ENCODE measurements at places on chromosomes 7 and 10.
A peak's percentile ranks its signal among the peaks of the same experiment; 100 is the strongest.

- no peak for DNase-seq
These were observed 361.9 kb downstream of the GLRX3 start for GRCh38 chr10:130498042-130498441.

- DNase-seq: peak; percentile 90
These were observed 25.8 kb upstream of the PPP2R2D start for GRCh38 chr10:131874991-131875451.

- DNase-seq: peak; percentile 69
These were observed 49.7 kb upstream of the NRF1 start for GRCh38 chr7:129561677-129562359.

DNA sequence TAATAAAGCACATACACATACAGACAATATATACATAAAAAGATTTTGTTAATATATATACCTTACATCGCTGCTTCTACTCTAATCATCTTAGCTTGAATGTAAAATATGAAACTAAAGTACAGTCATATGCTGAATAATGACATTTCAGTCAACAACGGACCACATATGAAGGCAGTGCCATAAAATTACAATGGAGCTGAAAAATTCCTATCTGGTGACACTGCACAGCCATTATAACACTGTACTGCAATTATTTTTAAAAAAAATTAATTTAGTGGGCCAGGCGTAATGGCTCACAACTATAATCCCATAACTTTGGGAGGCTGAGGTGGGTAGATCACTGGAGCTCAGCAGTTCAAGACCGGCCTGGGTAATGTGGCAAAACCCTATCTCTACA, 122.3 kb downstream of the JMJD1C start:
- DNase-seq: no peak

DNA sequence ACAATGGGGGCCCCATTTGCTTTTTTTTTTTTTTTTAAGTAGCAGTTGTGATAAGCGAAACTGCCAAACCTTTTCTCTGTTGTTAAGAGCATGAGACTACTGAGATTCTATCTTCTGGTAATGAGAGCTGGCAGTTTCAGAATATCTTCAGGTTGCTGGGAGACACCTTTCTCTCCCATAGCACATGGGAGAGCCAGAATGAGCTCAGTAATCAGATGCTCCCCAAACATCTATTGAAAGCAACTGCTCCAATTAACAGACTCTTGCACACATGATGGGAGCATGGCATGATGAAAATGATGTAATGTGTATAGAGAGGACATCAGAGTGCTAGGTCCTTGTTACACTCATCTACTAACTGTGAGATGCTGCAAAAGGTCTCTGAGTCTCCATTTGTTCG, 18.8 kb downstream of the MYO3A start:
- no peak for DNase-seq

Data from MV-4-11 (cell line).